ENCODE measurements at places on chromosomes 13 and 19.

DNA sequence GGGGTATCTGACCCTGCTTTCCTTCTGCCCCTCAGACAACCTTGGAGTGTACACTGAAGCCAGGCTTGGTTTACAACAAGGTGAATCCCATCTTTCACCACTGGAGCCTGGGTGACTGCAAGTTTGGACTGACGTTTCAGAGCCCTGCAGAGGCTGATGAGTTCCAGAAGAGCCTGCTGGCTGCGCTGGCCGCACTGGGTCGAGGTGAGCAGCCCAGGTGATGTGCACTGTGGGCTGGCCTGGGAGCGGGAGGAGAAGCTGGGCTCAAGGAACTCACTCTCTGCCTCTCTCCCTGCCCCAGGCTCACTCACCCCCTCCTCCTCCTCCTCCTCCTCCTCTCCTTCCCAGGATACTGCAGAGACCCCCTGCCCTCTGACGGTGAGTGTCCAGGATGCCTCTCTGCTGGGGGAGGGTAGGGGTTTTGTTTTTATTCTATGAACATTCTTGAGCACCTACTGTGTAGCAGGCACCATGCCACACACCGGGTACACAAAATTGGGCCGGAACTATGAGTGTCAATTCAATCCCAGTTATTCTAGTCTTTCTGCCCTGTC, 3.5 kb downstream of the SPRED3 start:
- no peak for DNase-seq

GRCh38 chr19:21498651-21499050, 6.8 kb upstream of the ZNF429 start:
- DNase-seq = no peak

DNA sequence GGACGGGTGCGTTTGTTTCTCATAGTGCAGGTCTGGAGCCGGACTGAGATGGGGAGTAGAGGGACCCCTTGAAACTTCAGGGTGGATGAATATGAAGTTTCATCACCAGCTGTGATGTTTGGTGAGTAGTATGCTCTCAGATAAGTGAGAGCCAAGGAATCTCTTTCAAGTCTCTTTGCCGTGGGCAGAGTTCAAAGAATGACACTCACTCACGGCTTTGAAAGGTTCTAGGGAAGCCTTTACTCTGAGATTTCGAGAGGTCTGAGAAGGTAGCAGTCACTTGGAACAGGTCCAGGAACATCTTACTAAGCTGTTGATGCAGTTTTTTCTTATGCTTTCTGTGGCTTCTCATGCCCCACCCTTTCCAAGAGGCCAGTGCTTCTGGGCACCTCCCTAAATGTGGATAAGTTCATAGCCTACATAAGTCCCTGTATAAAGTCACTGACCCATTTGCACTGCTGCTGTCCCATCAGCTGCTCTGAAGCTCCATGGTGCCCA, at the start of gene IGFL2:
IGFL2 (plus strand) TSS at position 448 of the 498 bp plus-strand sequence; CDS start at position 489, 41 bp downstream.
- no peak for DNase-seq

GRCh38 chr13:20567881-20568528, 1.0 kb downstream of the IFT88 start:
- DNase-seq = no peak

DNA sequence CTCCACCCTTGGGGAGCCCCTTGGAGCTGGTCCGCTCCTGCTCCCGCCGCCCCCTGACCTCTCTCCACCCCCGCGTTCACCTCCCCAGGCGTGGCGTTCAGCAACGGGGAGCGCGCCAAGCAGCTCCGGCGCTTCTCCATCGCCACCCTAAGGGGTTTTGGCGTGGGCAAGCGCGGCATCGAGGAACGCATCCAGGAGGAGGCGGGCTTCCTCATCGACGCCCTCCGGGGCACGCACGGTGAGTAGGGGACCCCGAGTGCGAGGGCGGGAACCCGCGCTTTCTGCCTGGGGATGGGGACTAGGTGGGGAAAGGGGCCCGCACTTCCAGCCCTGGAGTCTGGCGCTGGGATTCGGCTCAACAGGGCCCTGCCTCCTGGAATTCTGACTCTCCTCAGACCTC, 1.7 kb downstream of the CYP2A13 start:
- no peak for DNase-seq

- DNase-seq = no peak
These were observed 53.8 kb downstream of the PARP4 start for GRCh38 chr13:24458736-24459135.

DNA sequence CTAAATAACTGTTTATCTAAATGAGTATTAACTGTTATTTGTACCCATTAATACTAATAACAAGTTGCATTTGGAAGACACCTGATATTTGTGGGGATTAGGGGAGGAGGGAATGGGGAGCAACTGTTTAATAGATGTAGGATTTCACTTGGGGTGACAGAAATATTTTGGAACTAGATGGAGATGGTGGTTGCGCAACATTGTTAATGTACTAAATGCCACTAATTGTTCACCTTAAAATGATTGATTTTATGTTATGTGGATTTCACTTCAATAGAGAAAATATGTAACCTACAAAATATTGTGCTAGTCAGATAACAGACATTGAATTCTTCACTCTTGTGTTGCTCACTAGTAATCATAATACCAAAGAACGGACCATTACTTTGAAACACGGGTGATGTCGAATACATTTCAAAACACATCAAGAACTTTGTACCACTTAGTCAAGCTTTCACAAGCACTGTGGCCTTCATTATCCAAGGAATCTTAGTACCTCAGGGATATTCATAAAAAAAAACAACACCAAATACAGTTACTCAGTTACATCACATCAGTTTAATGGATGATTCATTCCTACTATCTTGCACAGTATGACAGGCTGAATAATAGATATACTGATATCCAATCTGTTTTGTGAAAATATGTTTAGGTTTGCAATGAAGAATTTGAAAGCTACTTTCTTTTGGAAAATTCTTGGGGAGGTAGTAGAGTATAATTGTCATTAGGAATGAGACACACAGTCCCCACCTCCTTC, 721.8 kb downstream of the PCDH9 start:
- DNase-seq = no peak

DNA sequence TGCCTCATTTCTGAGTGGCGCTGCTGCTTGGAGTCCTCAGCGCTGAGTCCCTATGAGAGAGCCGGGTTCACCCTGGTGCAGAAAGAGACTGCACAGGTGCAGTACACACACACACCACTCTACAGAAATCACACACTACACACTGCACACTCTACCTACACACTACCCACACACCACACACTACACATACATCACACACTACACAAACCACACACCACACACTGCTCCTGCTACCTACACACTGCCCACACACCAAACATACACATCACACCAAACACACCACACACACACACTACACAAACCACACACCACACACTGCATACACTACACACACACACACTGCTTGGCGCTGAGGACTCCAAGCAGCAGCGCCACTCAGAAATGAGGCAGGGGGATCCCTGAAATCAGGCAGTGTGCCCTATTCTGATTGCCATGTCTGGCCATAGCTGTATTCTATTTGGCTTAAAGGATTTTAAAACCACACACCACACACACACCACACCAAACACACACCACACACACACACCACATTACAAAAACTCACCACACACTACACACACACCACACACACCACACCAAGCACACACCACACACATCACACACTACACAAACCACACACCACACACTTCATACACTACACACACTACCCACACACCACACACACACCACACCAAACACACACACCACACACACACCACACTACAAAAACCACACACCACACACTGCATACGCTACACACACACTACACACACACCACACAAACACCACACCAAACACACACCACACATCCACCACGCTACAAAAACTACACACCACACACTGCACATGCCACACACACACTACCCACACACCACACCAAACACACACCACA, 4.9 kb downstream of the MAG start:
- no peak for DNase-seq

DNA sequence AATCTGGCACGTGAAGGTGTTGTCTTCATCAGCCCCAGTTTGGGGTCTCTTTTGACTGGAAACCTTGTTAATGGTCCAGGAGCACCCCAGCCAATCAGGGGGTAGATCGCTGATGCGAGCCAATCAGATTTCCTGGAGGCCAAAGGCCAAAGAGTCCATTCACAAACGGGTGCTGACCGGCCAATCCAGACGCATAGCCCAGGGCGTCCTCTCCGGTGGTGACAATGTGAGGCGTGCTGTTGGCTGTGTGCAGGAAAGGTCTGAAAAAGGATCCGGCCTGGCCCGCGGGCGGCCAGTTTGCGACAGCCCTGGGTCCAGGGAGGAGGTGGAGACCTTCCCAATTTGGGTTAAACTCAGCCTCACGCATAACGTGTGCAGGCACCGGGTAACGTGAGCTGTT, 3.1 kb downstream of the MAST3 start:
- DNase-seq = no peak

- DNase-seq = peak; percentile 70
These were observed at the start of gene CCDC106 for GRCh38 chr19:55647732-55648584. CCDC106 (plus strand) TSS chr19:55648212; CDS start chr19:55649047, 835 bp downstream.

GRCh38 chr13:111171629-111172028, 56.5 kb downstream of the ARHGEF7 start:
- DNase-seq = no peak

GRCh38 chr19:1650650-1651567, 1.5 kb downstream of the TCF3 start:
- DNase-seq = no peak

DNA sequence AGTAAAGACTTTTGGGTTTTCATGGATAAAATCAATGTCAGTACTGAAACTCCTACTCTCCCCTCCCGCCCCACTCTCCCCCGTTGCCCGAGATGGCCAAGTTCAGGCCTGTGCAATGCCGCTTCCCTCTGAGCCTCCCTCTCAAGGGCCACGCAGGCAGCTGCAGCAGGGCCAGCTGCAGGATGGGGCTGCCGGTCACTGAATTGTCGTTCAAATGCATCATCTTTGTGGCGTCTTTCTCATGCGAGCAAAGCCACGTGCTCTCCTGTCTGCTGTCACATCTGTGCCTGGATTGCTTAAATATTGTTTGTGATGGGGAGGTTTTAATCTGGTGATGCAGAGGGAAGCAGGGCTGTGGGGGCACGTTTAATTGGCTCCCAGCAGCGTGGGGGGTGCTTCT, 26.6 kb downstream of the SHISA2 start:
- DNase-seq = no peak
